ENCODE measurements at places on chromosomes 2 and 18.

DNA sequence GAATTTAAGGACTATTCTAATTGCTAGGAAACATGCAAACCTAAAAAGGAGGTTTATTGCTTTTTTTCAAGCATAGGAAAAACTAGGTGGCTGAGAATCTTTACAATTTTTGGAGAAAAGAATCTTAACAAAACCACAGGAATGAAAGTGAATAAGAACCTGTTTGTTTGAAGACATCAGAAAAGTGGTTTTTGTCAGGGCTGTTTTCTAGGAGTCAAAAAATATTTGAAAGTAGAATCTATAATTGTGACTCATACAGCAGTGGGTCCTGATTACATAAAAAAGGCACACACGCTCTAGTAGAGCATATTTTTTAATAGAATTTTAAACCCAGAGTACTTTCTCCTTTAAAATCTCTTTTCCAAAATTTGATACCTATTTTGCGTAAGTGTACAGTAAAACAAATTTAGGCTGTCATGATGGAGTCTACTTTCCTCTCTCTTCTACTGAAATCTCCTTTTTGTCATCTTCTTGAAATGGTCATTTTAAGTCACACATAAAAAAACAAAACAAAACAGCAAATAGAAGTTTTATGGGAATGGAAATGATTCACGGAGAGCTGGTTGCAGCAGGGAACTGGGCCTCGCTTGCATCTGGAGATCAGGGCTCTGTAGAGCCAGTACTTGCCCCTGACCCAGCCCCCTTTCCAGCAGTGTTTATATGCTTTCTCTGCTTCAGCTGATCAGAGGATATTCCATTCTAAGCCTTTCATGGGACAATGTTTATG is 59.1 kb upstream of the PELI1 start:
- no peak for DNase-seq

DNA sequence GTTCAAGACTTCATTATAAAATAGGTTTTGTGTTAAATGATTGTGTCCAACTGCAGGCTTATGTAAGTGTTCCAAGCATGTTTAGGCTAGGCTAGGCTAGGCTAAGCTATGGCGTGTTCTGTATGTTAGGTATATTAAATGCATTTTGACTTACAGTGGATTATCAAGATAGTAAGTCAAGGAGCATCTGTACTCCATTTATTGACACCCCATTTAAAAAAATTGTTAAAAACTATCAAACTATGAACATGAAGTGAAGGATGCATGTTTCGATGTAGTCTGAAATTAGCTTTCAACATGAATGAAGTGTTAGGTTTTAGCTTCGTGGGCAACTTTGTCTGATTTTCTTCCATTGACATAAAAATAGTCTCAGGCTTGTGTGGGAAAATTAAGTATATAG is 290.5 kb downstream of the PARD3B start:
- no peak for DNase-seq

- no peak for DNase-seq
These were observed 91.0 kb upstream of the RAB6C start for GRCh38 chr2:129888461-129888860.

DNA sequence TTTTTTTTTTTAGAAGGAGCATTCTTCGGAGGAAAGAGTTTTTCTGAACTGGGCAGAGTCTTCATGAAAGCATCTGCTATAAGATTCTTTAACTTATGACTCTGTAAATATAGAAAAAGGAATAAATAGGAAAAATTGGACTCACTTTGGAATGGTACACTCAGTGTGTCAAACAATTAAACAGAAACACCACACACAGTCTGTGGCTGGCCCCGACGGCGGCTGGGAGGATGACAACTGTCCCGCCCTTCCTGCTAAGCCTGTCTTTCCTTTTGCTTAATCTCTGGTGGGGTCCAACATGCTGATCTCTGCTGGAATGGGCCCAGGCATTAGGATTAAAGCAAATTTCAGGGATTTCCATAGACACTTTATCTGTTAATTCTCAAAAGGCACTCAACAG is 12.5 kb upstream of the RAB31 start:
- DNase-seq: no peak

- DNase-seq: no peak
These were observed 35.4 kb upstream of the WIPF1 start for GRCh38 chr2:174632841-174633622.

DNA sequence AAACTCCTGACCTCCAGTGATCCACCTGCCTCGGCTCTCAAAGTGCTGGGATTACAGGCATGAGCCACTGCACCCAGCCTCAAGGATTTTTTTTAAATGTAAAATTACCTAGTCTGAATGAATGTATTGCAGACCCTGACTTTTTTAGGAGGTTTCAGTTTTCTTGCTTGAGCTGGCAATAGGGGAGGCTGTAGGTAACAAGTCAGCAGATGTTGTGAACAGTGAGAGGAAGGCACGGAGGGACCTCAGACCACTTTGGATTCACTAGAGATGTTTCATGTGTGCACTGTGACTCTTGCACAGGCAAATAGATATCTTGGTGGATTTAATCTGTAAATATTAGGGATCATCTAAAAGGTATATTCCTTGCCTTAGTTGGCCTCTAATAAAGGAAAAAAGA is 6.4 kb downstream of the NDUFV2 start:
- DNase-seq: no peak

- no peak for DNase-seq
These were observed 311.6 kb downstream of the DSC3 start for GRCh38 chr18:30730915-30731314.

GRCh38 chr18:24543086-24543794 is 82.8 kb downstream of the HRH4 start:
- no peak for DNase-seq

GRCh38 chr2:72934683-72935610 is 17.6 kb downstream of the EMX1 start:
- peak; percentile 89 for DNase-seq
